ENCODE measurements at places on chromosomes 4 and X.

GRCh38 chrX:29143756-29144155, 556.5 kb downstream of the IL1RAPL1 start:
- DNase-seq, result no peak

DNA sequence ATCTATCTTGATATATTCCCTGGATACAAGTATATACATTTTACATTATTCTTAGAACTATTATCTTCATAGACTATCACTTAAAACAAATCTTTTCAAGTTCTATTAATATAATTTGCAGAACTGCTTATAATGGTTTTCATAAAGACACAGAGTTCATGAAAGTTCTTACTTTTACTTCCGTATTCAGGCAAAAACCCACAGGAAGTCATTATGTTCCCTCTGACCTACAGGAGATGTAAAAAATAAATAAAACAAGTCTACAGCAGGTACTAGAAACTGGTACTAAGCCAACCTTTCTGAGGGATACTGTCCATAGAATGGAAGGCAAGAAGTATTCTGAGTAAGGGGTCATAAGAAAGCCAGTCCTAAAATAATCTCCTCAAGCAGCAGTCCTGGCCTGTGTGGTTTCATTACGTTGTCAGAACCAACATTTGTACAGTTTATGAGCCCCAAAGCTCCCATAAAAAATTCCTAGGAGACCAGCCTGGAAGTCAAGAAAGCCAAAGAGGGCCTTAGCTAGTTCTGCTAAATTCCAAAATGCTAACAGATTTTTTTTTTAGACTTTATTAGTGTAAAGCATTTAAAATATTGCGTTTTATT, 68.6 kb downstream of the CAMK2D start:
- no peak for DNase-seq

- DNase-seq, result no peak
These were observed 5.7 kb upstream of the AMELX start for GRCh38 chrX:11287505-11287904.

- no peak for DNase-seq
These were observed 14.7 kb downstream of the APEX2 start for GRCh38 chrX:55014897-55015299.

DNA sequence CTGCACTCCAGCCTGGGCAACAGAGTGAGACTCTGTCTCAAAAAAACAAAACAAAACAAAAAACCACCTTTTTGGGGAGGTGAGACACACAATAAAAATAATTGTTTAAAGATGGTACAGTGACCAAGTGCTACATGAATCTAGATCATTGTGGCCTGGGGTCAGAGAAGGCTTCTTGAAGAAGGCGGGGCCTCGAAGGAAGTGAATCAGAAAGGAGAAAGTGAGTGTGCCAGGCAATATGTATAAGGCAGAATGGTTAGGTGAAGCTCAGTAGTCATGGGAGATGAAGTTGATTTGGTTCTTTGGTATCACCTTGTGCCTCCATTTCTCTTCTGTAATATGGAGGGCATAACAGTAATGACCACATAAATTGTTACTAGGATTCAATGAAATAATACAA, 58.9 kb downstream of the DOCK11 start:
- DNase-seq, result no peak

DNA sequence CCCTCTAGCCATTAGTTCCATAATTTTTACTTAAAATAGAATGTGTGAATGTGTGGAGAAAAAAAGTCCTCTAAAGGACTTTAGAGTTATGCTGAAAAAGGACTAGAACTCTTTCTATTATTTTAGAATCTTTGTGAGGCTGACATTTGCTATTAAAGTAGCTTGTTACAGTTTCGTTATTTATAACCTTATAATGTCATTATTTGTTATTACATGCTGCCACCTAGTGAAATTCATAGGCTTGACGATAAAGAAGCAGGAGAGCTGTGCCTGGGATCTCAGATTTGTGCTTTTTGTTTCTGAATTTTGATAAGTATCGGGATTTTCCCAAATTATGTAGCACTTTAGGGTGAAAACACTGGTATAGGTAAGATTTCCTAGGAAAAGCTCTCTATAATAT, 38.5 kb upstream of the TAPT1 start:
- peak; percentile 51 for DNase-seq

DNA sequence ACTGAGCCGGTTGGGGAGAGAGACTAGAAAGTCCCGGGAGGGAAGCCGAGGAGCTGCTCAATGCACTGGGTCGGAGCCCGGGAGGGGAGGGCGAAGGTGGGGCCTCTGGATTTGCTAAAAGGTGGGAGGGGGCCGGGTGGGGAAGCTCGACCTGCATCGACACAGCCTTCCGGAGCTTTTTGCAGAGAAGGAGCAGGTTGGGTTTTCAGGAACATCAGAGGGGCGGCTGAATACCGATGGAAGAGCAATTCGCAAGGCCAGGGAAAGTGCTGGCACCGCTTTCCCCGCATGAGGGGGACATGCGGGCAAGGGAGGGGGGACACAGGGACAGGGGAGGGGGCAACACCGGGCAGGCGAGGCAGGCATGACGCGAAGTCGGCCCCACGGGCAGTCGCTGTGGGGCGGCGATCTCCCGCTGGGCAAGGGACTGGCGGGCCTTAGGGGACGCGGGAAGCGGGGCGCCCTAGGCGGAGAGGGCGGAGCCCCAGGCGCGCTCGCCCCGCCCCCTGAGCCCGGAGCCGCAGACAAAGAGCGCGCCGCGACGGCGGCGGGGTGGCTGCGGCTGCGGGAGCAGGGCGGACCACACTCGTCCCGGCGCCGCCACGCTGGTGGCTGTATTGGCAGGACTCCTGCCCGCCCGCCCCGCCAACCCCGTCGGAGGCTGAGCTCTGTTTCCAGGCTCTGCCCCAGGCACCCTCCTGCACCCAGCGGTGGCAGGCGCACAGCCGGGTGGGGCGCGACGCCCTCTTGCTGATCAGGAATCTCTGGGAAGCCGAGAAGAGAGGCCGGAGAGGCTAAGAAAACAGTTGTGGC, 11.6 kb downstream of the PDZD4 start:
- peak; percentile 34 for DNase-seq
